ENCODE measurements at places on chromosomes 5 and 9.

GRCh38 chr9:74071502-74071901, 425.6 kb upstream of the RORB start:
- no peak for DNase-seq

DNA sequence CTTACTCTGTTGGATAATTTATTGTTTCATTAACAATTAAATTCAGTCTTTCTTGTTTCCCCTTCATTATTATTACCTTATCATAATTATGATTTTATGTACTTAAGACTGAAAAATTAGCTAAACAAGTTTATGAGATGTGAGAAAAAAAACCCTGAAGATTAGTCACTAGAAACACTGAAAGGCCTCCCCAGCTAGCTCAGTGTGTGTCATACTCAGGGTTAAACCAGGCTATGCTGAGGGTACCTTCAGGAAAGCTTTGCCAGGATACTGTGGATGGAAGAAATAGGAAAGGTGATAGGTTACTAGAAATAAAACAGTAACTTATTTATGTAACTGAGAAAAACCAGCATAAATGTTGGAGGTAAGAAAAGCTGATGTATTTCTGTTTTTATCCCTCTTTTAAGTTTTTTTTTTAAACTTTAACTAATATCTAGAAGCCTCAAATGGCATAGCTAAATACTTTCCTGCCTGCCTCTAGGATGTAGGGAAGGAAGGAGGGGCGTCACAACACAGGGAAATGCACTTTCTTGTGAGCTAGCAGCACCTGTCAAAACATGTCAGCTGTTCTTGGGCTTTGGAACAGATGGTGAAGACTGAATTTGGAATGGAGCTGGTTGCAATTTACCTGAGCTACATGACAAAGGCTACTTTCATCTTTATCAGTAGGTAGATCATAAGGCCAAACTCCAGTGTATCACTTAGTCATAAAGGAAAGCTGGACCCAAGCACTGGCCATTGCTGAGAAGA, 24.2 kb downstream of the NMRK1 start:
- no peak for DNase-seq

GRCh38 chr9:26181836-26182235, 503.6 kb upstream of the TUSC1 start:
- no peak for DNase-seq

GRCh38 chr9:21936161-21936560, 58.0 kb downstream of the CDKN2A start:
- no peak for DNase-seq

DNA sequence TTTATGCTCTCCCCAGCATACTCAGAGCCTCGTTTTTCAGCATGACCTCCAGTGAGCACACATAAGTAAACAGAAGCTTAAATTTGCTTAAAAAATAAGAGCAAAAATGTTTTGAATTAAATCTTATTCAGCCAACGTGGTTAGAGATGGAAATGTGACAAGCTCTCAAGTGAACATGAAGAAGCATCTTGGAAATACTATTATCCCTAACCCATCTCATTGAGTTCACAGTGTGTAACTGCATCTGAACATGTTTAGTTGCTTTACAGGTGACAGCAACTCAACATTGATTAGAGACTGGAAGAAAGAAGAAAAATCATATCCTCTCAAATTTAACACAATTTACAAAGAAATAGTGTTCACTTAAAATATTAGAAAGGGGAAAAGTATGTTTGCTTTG, 1785.1 kb downstream of the MAT2B start:
- DNase-seq: no peak

DNA sequence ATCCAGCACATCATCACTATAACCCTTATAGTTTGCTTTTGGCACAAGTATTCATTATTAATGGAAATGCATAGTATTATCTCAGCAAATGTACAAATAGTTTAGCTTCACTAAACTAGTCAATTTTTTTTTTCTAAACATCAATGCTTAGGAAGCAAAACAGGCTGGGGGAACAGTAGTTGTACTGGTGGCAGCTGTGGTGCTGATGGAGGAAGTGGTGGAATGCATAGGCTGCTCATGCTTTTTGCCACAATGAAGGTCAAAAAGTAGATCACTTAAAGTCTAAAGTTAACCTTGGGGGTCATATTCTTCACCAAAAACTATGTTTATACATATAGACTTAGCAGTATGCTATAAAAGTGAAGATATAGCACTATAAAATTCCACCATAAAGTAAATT, 36.3 kb upstream of the CDKN2B start:
- DNase-seq: no peak

- DNase-seq: no peak
Measured at GRCh38 chr9:106467113-106467864, 395.7 kb upstream of the ZNF462 start.

DNA sequence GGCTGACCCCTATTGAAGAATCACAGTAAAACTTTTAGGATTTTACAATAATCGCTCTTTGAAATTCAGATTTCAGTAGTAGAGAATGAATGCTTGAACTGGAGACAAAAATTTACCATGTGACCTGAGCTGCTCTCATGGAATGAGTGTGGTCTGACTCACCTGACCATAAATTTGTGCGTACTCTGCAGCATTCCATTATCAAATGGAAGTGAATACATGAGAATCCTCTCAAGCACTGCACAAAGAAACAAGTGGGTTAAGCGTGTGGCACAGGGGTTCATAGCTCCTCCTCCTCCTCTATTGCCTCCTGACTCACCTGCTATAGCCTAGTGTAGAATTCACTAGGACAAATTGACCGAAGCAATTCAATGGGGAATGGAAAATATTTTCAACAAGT, 269.8 kb upstream of the CDH9 start:
- DNase-seq: no peak

- DNase-seq: no peak
Measured at GRCh38 chr9:127832248-127832647, 22.2 kb downstream of the ENG start.

- no peak for DNase-seq
Measured at GRCh38 chr9:110148891-110149290, 59.1 kb downstream of the C9orf152 start.

DNA sequence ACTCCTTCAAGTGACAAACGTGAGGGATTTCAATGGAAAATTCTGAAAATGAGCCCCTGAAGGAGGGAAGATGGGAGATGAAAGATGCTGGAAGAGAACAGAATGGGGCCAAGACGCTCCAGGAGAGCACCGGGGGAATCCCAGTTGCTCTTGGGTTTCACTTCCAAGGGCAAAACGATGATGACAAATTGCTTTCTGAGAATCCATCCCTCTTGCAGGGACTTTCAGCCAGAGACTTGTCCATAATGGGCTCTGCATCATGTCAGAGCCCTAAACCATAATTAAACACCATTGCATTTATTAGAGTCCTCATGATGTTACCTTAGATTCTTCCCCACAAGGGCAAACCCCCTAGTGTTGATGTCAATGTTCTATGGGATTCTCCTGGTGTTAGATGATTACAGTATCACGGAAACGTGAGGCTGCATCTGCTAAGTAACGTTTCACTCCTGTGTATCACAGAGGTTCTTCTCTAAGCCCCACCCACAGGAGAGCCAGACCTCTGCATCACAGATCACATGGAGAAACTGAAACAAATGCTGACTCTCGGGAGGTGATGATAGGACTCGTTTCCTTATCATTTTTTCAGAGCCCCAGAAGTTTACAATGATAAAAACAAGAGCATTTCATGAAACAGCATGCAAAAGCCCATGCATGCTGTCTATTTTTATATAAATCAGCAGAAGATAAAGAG, 114.4 kb downstream of the TENT4A start:
- peak; percentile 22 for DNase-seq

GRCh38 chr5:172534229-172535107, 80.1 kb upstream of the SH3PXD2B start:
- no peak for DNase-seq
